ENCODE measurements at places on chromosomes 6 and 20. TPM values are rescaled to one million over a fixed set of nuclear protein-coding genes. Genes with fewer than 3 reads are reported as not detected.

GRCh38 chr6:287489-287860 lies 4.8 kb upstream of the DUSP22 start:
- no peak for DNase-seq

Gene PPIL6
- 0.83 TPM for polyA plus RNA-seq

Gene HTR1E
- not detected for polyA plus RNA-seq

Gene CGA
- polyA plus RNA-seq: 0.19 TPM

DNA sequence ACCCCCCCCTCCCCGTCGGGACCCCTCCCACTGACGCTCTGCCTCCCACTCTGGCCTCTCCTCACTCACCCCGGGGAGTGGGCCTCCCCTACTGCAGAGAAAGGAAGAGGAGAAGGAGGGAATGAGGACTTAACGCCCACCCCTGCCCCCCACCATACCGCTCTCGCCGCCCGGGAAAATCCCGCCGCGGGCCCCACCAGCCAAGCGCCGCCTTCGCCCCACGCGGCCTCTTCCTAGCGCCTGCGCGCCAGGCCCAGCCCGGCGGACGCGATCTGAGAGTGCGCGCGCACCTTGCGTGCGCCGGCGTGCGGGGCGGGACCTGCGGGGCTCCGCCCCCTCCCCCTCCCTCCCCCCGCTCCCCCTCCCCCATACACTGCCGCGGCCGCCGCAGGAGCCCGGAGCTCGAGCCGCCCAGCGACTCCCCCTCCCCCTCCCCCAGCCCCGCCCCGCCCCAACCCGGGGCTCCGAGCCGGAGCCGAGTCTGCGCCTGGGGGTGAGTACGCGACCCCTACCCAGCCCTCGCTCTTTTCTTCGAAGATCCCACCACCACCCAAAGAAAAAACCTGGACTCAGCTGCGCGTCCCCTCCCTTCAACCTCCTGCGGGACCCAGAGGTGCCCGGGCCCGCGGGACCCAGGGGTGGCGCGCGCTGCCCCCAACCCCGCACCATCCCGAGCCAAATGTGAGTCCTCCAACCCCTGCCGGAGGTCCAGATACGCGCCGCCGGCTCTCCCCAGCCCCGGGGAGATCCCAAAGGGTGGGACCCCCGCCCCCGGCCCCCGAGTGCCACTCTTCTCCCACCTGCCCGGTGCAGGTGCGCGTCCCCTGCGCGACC lies at the start of the genes MRPL14 and TMEM63B:
Gene MRPL14, minus strand, starts transcription at position 267 of the 834 bp plus-strand sequence. CDS start 10,841 bp downstream, outside the sequence.
Gene TMEM63B, plus strand, starts transcription at position 369 of the 834 bp plus-strand sequence. CDS start 7,031 bp downstream, outside the sequence.
- DNase-seq: peak; percentile 54

DNA sequence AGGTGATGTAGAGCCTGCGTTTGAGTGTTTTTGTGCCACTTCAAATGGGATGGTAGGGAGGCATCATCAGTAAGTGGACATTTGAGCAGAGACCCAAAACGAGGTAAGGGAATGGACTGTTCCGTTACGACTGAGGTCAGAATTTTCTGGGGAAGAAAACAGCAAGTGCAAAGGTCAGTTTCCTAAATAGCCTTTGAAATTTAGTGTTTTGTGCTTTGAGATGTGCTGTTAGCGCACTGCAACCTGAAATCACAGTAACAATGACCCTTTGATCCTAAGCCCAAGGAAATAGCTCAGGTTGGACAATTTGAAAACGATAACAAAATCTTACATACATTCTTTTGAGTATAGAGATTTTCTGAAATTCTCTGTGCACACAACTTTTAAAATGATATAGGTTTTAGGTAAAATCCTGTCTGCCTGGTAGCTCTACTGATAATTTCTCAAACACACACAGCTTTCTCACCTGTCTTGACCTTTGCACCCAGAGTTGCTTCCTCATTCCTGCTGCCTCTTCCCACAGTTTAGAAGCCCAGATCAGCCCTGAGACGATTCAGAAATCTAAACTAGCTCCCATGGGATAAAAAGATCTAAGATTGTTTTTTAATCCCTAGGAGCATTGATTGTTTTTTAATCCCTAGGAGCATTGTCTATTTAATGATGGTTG lies 22.1 kb downstream of the DCBLD1 start:
- DNase-seq: no peak

DNA sequence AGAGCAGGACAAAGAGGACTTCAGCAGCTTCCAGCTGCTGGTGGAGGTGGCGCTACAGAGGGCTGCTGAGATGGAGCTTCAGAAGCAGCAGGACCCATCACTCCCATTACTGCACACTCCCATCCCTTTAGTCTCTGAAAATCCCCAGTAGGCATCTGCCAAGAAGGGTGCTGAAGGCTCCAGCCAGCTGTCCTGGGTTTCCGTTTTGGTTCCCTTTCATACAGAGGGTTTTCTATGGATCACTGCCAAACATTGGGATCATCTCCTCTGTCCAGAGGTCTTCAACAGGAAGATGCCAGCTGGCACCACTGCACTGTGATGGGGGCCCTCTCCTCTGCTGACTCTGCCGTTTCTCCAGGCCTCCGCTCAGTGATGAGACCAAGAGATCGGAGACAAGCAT lies 14.3 kb upstream of the RAB5IF start:
- no peak for DNase-seq

Data from AG04450 (cell line).